ENCODE measurements at places on chromosomes 1 and 21.

DNA sequence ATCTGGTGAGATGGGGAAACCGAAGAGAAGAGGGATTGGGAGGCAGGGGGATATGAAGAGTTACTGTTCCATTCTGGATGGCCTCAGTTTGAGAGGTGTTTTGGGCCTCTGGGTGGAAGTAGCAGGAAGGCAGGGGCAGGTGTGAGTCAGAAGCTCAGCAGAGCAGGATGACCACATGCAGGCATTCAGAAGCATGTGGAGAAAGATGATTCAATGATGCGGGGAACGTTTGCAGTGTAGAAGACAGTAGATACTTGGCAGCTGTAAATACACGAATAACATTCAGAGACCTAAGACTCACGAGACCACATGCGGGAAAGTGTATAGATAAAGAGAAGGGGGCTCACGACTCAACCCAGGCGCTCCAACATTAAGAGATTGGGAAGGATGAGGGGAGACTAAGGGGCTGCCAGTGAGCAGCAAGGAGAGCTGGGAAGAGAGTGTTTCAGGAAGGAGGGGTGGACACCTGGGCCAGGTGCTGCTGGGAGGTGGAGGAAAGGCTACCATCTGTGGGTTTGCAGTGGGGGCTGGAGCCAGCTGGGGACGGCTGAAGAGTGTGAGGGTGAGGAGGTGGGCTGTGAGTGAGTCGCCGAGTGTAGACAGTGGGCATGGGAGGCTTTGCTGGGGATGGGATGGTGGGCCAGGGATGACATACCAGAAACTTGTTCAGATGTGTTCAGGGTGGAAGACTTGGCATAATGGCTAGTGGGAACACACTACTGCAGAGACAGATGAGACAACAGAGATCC is 5.8 kb upstream of the EPS8L3 start:
- no peak for DNase-seq

DNA sequence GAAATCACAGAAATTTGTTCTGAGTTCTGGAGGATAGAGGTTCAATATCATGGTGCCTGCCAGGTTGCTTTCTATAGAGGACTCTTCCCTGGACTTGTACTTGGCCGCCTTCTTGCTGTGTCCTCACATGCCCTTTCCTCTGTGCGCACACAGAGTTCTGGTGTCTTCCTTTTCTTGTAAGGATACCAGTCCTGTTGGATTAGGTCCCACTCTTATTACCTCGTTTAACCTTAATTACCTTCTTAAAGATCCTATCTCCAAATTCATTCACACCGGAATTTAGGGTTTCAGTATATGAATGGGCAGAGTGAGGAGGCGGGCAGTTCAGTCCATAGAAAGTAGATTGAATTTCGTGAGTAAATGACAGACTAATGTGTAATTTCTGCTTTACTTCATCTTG is 413.9 kb downstream of the NCAM2 start:
- no peak for DNase-seq

- DNase-seq: no peak
These were observed 49.2 kb downstream of the COQ8A start for GRCh38 chr1:226989085-226989920.

GRCh38 chr1:51247499-51247898 is 11.4 kb downstream of the RNF11 start:
- DNase-seq: no peak

- DNase-seq: no peak
These were observed 32.3 kb upstream of the ETS2 start for GRCh38 chr21:38773099-38774061.

GRCh38 chr1:63774617-63775417 is 1.0 kb downstream of the ROR1 start:
- no peak for DNase-seq

- no peak for DNase-seq
These were observed 177.7 kb downstream of the ADSS2 start for GRCh38 chr1:244273845-244274619.

DNA sequence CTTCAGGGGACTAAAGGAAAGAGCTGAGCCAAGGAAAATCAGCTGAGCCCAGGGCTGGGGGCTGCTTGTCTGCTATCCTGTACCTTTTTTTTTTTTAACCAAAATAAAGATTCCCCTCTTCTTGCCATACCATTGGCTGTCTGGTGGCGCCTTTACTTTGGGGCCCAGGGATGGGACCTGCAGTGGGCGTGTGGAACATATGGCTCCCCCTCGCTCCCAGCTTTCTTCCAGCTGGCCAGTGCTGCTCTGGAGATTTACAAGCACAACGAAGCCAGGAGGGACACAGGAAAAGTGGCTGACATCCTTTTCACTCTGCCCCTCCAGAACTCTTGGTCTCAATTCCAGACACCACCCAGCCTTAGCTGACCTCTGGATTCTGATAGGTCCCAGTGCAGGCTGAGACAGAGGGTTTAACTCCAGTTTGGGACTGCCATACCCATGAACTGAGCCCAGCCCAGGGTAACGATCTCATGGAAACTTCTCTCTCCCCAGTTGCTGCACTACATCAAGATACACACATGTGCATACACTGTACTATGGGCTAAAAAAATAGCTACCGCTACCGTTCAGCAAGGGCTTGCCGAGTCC is 5.4 kb upstream of the SFN start:
- no peak for DNase-seq

- no peak for DNase-seq
These were observed 47.6 kb upstream of the PPP2R5A start for GRCh38 chr1:212237651-212238050.

DNA sequence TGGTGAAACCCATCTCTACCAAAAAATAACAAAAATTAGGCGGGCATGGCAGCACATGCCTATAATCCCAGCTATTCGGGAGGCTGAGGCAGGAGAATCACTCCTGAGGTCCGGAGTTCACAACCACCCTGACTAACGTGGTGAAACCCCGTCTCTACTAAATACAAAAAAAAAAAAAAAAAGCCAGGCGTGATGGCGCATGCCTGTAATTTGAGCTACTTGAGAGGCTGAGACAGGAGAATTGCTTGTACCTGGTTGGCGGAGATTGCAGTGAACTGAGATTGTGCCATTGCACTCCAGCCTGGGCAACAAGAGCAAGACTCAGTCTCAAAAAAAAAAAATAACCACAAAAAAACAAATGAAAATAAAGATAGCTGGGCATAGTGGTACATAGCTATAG is 42.3 kb downstream of the CC2D1B start:
- no peak for DNase-seq

- DNase-seq: no peak
These were observed 105.3 kb downstream of the BCAR3 start for GRCh38 chr1:93576346-93576745.

GRCh38 chr1:159880430-159880829 is 18.0 kb upstream of the VSIG8 start:
- DNase-seq: no peak

- DNase-seq: no peak
These were observed 32.6 kb downstream of the RUNX3 start for GRCh38 chr1:24897263-24898151.

GRCh38 chr1:18908911-18909771 is 6.8 kb upstream of the ALDH4A1 start:
- no peak for DNase-seq

DNA sequence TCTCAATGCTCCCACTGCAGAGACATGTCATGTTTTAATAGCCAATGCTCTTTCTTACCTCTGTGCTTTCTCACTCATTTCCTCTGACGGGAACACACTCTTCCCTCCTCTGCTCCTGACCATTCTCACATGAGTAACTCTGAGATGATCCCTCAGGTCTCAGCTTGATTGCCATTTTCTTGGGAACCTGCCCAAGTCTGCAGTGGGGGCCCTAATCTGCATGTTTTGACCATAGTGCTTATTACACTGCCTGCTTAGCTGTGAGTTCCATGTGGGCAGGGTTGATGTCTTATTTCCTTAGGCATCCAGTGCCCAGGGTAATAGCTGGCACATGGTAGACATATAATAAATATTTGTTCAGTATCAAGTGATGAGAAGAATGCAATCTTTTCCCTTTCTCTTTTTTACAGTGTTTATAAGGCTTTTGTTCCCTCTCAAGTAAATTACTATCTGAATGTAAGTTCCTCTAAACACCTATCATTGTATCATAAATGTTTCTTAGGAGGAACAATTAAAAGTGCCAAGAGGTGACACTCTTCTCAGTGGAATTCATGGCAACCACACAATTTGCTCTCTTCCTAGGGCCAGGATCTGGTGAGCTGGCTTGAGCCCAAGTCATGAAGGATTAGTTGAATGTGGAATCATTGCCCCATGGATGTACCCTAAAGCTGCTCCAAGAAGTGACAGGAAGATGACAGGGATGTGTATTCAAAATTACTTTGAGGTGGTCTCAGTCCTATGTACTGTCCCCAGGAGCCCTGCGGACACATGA is 485.4 kb upstream of the USP24 start:
- DNase-seq: no peak

DNA sequence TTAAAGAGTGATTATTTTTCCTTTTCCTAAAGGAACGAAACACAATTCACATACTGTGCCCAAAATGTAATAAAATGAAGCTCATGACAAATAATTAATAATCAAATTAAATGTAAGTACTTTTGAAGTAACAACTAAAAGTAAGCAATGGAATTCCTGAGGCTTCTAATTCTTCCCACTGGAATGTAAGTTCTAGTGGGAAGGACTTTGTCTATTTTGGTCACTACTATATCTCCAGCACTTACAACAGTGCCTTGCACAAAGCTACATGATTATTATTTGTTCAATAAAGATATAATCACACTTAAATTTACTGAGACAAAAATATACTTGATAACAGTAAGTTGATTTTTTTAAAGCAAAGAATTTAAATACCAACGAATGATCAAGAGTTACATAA is 128.8 kb downstream of the COQ8A start:
- DNase-seq: no peak

DNA sequence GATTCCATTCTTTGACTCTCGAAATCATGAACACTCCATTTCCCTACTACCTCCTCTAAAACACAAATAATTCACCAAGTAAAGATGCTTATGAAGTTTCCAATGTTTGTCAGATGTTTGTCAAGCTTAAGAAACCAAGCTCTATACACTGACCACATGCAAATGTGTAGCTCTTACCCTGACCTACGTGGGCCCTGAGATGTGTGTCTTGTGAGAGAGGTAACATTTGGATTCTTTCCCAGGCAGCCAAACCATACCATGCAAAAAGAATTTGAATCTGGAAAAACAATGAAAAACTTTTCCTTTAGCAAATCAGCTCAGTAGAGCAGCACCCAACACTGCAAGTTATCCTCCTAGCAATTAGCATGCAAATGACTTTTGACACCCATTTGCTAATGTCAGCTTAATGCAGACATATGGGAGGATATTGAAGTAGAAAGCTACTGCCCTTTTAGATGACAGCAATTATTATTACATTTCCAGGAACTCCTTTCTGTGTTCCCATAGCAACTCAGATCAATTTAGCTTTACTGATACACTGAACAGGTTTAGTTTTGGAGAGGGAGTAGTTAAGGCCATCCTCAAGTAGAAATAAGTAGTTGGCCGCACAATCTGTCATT is 83.2 kb upstream of the RGS4 start:
- no peak for DNase-seq

DNA sequence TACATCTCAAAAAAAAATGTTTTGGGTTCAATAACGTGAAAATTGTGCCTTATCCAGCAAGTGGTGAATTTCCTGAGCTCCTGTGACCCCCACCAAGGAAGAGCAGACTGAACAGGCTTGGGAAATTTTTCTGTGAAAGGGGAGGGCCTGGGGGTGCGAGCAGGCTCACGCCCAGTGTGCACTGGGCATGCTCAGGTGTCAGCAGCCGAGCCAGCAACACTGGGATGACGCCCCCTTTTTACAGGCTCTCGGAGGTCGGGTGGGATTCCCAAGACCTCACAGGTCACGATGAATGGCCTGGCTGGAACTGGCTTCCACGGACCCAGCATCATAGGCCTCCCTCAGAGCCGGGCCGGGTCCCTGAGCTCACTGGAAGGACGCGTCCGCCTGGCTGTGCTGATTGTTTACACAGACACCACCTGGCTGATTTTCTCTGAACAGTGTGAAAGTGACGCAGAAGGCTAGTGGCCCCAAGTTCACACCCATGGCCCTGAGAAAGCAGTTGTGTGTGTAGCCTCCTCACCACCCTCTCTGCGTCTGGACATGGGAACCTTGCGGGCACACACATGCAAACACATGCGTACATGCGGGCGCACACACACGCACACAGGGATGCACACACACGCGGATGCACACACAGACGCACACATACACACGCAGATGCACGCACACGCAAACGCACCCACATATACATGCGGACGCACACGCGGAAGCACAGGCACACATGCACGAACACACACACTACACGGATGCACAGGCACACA is 9.2 kb downstream of the CSTB start:
- DNase-seq: no peak

DNA sequence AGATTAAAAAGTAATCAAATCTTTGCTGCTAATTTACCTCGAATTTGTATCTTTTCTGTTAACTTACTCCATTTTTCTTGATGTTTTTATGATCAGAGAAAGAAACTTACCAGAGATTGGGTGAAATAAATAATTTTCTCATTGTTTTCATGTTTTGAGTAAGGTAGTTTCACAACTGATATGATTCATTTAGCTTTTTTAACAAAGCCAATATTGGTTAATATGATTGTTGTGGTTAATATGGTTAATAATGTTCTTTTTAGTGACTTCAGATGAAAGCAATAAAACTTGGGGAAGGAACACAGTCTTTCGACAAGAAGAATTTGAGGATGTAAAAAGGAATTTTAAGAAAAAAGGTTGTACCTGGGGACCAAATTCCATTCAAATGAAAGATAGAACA is 48.1 kb downstream of the MAP3K21 start:
- no peak for DNase-seq

DNA sequence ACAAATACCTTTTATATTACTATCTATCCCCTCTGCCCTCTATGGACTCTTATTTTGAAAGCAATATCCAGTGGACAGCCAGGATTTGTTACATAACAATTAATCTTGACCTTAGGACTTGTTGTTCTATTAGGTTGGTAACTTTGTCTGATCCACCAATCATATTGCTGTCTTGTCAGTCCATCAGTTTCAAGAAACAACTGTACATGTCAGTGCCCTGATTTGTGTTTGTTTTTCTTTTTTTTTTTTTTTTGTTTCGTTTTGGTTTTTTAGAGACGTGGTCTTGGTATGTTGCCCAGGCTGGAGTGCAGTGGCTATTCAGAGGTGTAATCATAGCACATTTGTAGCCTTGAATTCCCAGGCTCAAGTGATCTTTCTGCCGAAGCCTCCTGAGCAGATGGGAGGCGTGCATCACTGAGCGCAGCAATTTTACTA is 1.5 kb upstream of the SCP2 start:
- no peak for DNase-seq

DNA sequence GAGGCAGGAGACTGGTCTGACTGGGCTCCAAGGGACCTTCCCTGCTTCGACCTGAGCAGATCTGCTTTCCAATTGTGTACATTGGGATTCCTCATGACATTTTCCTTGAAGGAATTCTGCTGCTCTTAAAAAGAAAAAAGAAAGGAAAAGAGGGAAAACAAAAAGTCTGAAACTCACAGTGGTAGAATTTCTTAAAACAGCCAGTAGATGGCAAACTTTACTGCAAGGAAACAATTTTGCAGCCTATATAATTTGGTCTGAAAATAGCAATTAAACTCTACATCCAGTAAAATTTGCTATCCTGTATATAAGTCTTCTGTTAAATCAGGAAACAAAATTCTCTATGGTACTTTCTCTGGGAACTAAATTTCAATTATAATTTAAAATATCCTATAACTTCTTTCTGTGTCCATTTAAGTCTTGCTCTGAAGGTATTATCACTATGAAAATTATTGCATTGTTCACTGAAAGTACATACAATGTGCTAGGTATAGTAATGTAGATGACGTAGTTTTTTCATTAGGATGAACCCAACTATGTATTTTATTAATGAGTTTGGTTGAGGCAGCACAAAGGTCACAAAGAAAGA is 59.8 kb downstream of the CRB1 start:
- DNase-seq: no peak
